ENCODE measurements at places on chromosomes 2 and 18. TPM values are rescaled to one million over a fixed set of nuclear protein-coding genes. Genes with fewer than 3 reads are reported as not detected.

- DNase-seq: no peak
Measured at GRCh38 chr2:19356545-19357401, 1.6 kb downstream of the OSR1 start.

- DNase-seq: no peak
Measured at GRCh38 chr2:37287966-37288365, 36.7 kb downstream of the PRKD3 start.

The PUM2 gene
- total RNA-seq: 55.6 TPM

DNA sequence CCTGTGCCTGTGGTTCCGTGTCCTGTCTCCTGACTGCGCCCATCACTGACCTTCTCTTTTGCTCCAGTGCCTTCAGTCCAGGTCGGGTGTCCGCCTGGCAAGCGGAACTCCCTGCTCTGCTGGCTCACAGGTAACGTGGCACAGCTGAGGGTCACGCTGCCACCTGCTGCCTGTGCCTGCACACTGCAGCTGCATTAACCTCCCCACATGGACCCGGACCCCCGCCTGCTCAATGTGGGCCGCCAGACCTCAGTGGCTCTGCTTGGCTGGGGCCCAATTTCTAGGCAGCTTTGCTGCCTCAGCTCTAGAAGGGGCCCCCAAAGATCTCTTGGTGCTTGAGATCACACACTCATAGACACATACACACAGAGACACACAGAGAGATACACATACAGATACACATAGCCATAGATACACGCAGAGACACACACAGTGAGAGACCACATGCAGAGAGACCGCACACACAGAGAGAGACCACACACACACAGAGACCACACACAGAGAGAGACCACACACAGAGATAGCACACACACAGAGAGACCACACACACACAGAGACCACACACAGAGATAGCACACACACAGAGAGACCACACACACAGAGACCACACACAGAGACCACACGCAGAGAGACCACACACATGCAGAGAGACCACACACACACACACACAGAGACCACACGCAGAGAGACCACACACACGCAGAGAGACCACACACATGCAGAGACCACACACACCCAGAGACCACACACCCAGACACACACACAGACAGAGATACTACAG lies 14.9 kb upstream of the CNNM3 start:
- DNase-seq: peak; percentile 36

DNA sequence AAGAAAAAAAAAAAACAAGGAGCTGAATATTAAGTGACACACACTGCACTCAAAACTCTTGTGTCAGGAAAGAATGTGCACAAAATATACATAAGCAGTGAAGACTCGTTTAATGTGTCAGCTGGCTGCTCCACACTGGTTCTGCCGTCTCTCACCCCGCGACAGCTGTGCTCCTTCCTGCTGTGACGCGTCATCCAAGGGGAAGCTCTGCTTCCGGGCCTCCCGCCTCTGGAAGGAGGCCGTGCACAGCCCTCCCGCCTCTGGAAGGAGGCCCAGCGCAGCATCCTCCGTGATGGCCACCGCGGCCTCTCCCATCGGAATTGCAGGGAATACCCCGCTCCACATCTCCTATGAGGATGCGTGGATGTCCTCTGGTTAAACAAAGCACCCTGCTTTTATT lies 151.0 kb downstream of the HDAC4 start:
- peak; percentile 17 for DNase-seq

The SPR gene
- total RNA-seq: 23.6 TPM

The LRRC30 gene
- not detected for total RNA-seq
